ENCODE measurements at places on chromosomes 12 and 14. TPM values are rescaled to one million over a fixed set of nuclear protein-coding genes. Genes with fewer than 3 reads are reported as not detected.

The SRRM4 gene
- total RNA-seq = under 0.01 TPM

The SERPINA9 gene
- not detected for total RNA-seq

The CCDC88C gene
- total RNA-seq = 11.9 TPM

The KITLG gene
- total RNA-seq = 24.3 TPM

The CNTN1 gene
- 2.4 TPM for total RNA-seq

The ARF3 gene
- 65.7 TPM for total RNA-seq

The KLHL33 gene
- 0.25 TPM for total RNA-seq

The REM2 gene
- 0.38 TPM for total RNA-seq

Data from mesangial cell (primary cell).